Activated CD4-positive, CD25-positive, alpha-beta regulatory T cell treated with anti-CD3 and anti-CD28 coated beads, Interleukin-2, amount 50 U/mL, for 16 hours (primary cell): ENCODE measurements at places on chromosomes 4 and X.

DNA sequence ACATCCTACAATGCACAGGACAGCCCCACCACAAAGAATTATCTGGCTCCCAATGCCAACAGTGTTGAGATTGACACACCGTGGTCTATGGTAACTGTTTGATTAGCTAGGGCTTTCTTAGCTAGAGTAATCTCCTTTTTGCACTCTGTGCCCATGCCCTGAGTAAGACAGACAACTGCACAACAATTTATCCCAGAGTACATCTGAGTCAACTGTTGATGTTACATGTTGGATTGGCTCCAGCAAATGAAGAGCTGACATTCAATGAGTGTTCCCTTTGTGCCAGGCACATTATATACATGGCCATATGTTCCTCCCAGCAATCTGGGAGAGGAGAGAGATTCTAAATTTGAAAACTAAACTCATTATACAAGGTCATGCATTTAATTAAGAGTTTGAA, 3.9 kb upstream of the FAM9C start:
- DNase-seq, result no peak

GRCh38 chr4:161350946-161351345, 812.9 kb downstream of the FSTL5 start:
- DNase-seq, result no peak

DNA sequence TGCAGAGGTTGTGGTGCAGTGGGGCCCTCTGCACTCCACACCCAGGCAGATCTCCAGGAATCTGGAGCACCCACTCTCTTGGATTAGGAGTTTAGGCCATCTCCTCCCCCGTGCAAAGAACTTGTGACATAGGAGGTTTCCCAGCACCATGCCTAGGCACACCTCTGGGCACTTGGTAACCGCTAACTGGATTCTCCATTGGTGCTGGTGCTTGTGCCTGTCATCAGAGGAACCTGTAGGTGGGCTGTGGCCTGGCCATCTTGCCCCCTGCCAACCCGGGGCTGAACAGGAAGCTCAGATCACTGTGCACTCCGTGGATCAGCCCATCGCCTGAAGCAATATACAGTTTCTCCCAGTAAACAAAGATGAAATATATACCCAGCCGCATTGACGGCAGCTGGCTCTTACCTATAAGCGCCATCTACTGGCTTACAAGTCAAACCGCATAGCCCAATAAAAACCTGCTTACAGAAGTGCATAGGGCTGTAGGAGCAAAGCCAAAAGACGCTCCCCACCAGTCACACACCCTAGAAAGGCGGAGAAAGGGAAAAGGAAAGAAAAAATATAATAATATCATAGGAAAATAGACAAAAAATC, 19.1 kb upstream of the TEX13B start:
- no peak for DNase-seq

DNA sequence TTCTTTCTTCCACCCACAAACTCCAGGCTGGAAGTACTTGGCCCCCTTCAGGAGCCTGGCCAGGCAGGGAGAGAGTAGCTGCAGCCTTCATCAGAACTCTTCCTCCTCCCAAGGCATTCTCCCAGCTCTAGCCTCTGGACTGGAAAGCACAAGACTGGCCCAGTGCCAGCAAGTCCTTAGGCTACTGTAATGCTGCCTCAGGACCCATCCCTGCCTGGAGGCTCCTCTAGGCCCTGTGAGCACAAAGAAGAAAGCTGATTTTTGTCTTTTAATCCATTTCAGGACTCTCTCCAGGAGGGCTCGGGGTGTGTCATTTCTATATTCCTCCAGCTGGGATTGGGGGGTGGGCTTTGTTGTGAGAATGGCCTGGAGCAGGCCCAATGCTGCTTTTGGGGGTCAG, 10.8 kb downstream of the AWAT2 start:
- DNase-seq, result no peak

DNA sequence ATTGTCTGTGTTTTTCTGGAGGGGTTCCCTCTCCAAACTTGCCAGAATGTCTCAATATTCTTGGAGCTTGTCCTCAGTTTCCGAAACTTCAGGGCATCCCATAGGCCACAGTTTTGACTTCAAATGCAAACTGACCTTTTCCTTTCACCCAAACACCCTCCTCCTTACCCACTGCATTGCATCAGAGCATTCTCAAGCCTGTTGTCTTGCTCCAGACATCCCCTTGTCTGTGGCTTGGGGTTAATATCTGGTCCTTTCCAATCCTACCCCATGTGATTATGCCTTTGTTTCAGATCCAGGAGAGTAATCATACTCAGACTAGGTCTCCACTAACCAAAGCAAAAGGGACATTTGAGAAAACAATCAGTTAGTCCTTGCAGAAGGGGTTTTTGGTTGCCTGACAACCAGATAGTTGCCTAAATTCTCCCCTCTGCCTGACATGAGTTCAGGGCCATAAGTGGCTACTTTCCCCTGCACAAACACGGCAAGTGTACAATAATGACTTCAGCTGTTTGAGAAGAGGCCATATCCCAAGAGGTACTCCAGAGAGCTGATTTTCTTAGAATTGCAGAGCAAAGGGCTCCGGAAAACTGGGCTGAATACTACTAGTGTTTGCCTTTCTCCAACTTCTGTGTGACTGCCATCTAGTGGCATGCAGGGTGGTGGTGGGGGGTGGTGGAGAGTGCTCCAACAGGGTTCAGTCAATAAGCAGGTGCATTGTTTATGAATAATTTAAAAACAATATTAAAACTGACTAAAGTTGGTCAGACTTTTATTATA, 130.2 kb downstream of the CHRDL1 start:
- no peak for DNase-seq

- no peak for DNase-seq
Observed at GRCh38 chrX:141142946-141143345, 34.0 kb downstream of the LDOC1 start.

- no peak for DNase-seq
Observed at GRCh38 chr4:610411-611261, 14.7 kb upstream of the PDE6B start.

DNA sequence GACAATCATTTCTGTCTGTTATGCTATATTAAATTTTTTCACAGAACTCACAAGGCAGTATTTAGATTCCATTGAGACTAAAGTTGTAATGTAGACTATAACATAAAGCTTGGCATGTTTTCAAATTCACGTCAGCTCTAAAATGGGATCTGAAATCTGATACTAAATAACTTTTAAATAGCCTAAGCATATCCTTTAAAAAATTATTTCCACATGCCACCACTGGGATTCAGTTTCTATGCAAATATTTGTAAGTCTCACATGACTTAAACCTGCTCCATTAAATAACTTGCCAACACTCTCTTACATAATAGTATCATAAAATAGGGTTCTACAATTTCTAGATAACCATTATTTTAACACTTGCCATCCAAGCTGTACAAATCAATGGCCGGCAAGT, 32.4 kb downstream of the KLHL8 start:
- DNase-seq, result no peak

DNA sequence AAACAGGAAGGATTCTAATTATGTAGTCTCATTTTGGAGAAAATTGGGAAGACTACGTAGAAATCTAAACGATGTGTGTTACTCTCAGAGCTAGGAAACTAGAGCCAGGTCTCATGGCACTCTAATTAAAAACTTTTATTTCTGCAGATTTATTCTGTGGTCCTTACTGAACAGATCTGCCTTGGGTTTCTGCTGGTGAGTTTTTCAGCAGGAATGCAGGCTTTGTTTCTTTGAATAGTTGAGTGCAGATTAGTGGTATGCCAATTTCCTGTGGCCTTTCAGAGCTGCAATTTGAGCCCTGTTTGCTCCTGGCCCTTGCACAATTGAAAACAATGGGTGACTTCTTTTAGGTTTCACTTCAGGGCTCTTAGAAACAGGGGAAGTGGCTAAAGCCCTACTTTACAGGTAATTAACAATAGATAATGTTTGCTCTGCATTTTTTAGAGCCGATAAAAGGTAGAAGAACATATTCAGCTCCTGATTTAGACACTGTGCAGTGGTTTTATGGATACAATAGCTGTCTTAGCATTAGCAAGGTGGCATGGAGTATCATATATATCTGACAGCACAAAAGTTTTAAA, 21.8 kb downstream of the SPRY1 start:
- no peak for DNase-seq

GRCh38 chr4:67521506-67521905, 23.8 kb downstream of the CENPC start:
- DNase-seq, result no peak
